T-cell (primary cell): ENCODE measurements at places on chromosomes 5 and 9.

DNA sequence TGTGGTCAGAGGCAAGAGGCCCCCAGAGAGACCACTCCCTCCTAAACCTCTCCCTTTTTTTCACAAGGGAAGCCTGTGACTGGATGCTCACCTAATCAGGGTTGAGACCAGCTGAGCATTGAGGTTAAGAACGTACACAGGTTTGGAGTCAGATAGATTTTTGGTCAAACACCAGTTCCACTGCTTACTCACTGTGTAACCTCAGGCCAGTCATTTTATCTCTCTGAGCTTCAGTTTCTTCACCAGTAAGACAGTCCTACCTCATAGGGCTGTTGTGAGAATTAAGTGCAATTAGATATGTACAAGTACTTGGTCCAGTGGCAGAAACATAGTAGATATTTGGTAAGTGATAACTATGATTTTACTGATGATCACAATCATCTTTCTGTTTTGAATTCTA, 256.8 kb downstream of the CDK5RAP2 start:
- H3K4me3 ChIP-seq: no peak overlapping the region
- no peak for DNase-seq
- no peak overlapping the region for H3K27ac ChIP-seq
- H3K27me3 ChIP-seq: no peaks in the 10 kb centered on the region

GRCh38 chr5:148740079-148740858, 85.9 kb upstream of the HTR4 start:
- no peaks in the 10 kb centered on the region for H3K36me3 ChIP-seq
- H3K27me3 ChIP-seq: no peaks in the 10 kb centered on the region
- no peaks in the 10 kb centered on the region for H3K4me1 ChIP-seq
- DNase-seq: no peak
- no peak overlapping the region for H3K27ac ChIP-seq
- no peak overlapping the region for H3K4me3 ChIP-seq

DNA sequence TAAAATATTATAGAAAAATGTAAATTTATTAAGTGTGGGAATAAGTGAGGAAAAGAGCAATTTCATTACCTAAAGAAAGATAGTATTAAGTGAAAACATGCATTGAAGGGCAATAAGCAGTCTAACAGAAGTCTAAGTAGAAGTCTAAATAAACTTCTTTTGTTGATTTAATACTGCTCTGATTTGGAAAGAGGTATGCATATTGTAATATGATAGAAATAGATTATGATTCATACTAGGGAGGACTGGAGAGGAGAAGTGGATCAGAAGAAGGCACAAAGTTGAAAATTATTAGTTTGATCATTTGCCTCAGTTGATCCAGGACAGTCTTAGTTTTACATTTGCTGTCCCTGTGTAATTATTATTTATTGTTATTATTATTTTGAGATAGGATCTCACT, 6.6 kb upstream of the ERBIN start:
- H3K4me3 ChIP-seq: no peak overlapping the region
- DNase-seq: no peak
- no peaks in the 10 kb centered on the region for H3K27me3 ChIP-seq
- no peak overlapping the region for H3K27ac ChIP-seq
- no peaks in the 10 kb centered on the region for H3K36me3 ChIP-seq

GRCh38 chr5:149300441-149300840, 28.8 kb downstream of the AFAP1L1 start:
- no peak overlapping the region for H3K4me3 ChIP-seq
- H3K27me3 ChIP-seq: no peaks in the 10 kb centered on the region
- no peak for DNase-seq
- H3K4me1 ChIP-seq: peaks cover 37% of the 10 kb centered on the region

GRCh38 chr9:119092125-119092524, 277.1 kb downstream of the BRINP1 start:
- H3K4me1 ChIP-seq: no peaks in the 10 kb centered on the region
- H3K4me3 ChIP-seq: no peak overlapping the region
- no peaks in the 10 kb centered on the region for H3K27me3 ChIP-seq
- no peak for DNase-seq

DNA sequence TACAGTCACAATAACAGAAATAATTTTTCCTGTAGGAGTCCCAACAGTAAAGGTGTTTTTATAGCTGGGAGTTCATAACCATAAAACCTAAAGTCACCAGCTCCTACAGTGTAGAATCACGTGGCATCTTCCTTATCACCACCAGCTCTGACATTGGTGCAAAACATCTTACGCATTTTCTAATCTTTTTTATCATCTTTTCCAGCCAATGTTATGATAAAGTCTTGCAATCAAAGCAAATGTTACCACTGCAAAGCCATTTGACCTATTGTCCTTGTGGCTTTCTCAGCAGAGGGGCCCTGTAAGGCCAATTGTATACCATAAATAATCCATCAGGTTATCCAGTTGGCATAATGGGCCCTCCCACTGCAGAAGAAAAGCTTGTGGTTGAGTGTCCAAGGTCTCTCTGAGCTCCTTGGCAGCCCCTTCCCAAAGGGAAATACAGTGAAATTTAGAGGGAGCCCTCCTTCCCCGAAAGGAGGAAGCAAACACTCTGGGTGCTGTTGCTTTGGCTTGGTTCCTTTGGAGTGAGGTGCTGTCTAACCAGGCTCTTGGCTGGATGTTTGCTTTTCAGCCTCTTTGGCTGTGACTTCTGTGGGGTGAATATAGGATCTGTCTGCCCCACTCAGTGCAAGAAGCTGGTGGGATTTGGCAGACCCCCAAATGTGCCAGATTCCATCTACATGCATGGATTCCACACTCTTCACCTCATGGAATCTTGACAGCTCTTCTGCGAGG, 29.3 kb upstream of the CPEB4 start:
- H3K27me3 ChIP-seq: peaks cover 5% of the 10 kb centered on the region
- no peak overlapping the region for H3K4me3 ChIP-seq
- H3K36me3 ChIP-seq: no peaks in the 10 kb centered on the region
- H3K27ac ChIP-seq: no peak overlapping the region

DNA sequence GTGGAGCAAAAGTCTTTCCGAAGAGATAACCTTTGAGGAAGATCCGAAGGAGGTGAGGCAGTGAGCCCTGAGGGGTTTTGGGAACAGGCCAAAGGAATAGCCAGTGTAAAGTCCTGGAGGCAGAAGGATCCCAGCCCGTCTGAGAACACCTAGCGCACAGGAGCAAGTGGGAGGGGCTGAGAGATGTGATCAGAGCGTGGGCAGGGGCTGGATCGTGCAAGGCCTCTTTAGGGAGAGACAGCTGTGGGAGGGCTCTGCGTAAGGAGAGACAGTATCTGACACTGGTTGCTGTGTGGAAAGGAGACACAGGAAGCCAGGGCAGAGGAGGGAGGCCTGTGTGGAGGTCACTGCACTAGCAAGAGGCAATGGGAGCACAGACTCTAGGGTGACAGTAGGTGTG, 68.2 kb downstream of the BARX1 start:
- peaks cover 11% of the 10 kb centered on the region for H3K27me3 ChIP-seq
- no peak overlapping the region for H3K4me3 ChIP-seq
- H3K4me1 ChIP-seq: no peaks in the 10 kb centered on the region

DNA sequence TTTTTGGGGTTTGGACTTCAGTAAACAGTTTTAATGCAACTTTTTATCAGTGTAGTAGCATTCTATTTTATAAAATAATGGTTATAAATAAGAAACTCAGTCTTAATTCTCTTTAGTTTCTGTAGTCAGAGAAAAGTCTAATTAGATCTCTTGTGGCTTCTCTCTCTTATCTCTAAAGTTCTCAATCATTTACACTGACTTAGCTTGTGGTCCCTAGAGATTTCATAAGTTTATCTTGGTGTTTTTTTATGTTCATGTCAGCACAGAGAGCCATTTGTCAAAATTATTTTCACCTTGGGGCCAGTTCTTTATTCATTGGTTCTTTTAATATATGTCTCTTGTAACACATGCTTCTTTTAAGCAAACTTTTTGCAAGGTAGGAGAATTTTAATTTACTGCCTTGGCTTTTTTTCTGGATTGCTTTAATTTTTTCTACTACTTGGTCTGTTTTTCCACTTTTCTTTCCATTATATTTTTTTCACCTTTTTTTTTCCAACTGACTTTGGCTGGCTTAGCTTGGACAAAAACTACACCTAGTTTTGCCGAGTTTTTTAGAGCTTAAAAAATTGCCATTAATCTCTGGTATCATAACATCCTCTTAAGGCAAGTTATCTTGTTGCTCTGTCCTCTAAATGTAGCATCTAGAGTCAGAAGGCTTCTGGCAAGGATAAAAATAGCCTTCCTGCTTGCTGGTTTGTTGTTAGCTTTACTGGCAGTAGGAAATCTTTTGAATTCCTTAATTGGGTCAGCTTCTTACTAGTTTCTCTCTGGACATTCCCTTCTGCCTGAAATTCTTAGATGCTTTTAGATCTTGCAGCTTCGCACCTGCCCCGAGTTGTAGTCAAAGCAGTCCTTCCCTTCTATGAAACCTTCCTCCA, 35.3 kb downstream of the CPEB4 start:
- H3K27ac ChIP-seq: no peak overlapping the region
- H3K36me3 ChIP-seq: no peaks in the 10 kb centered on the region
- DNase-seq: no peak
- no peak overlapping the region for H3K4me3 ChIP-seq

GRCh38 chr5:174642816-174643405, 81.5 kb upstream of the MSX2 start:
- no peak overlapping the region for H3K4me3 ChIP-seq
- H3K27ac ChIP-seq: no peak overlapping the region
- no peaks in the 10 kb centered on the region for H3K4me1 ChIP-seq
- H3K36me3 ChIP-seq: no peaks in the 10 kb centered on the region
- DNase-seq: no peak

DNA sequence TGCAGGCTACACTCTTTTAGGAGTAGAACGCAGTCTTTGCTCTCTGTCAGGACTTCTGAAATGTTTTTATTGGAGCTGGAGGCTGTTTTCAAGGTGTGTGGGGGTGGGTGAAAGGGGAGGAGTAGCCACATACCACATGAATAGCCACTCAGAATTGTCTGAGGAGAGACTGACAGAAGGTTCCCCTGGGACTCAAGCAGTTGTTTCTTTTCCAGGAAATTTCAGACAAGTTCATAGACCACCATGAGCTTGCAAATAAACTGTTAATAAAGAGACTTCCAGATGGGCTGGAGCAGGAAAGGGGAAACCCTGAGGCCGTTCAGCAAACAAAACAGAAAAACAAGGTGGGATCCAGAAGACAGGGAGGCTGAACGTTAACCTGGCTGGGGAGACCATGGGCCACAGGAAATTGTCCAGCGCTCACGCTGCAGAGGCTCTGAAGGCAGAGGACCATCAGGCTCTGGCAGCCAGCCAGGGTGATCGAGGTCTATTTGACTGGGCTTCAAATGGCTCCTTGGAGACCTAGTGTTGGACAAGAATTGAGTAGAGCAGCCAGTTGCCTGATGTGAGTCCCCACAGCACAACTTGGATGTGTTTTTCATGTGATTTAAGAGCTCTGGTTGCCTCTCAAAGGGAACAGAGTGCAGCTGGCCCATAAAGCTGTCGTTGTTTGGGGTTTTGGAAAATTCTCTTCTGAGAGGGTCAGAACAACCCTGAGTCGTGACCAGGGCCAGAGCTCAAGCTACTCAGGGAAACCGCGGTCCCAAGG, 159.2 kb upstream of the RAI14 start:
- H3K4me1 ChIP-seq: no peaks in the 10 kb centered on the region
- no peak for DNase-seq
- H3K27me3 ChIP-seq: no peaks in the 10 kb centered on the region
- H3K36me3 ChIP-seq: no peaks in the 10 kb centered on the region

DNA sequence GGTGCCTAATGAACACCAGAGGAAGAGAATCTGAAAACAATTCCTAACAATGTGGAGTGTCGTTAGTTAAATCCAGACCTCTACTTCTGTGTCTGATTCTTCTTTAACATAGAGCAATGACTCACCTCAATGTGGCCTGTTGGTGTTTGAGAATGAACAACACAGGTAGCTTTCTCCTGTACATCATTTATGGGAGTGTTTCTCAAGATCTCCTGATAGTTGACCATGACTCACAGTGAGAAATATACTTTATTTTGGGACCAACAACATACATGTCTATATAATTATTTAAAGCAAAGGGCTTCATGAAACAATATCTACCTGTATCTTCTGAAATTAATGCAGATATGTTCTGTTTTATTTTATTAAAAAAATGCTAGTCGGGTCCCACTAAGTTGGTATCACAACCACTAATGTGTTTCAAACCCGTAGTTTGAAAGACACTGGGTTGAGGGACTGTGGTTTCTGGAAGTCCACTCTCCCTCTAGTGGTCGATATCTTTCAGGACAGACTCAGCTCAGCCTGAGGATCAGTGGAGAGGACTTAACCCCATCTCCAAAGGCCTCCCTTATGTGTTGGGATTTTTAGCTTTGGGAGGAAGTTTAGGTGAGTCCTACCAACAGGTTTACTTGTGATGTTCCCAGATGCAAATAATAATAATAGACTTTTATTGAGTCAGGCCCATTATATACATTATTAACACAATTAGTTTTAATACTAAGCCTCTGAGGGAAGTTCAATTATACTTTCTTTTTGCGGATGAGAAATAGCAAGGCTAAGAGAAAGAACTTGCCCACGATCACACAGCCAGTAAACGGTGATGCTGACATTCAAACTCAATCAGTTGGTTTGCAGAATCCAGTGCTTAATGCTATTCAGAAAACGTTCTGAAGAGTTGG, 70.0 kb upstream of the KLF9 start:
- no peaks in the 10 kb centered on the region for H3K27me3 ChIP-seq
- H3K4me3 ChIP-seq: no peak overlapping the region
- H3K4me1 ChIP-seq: no peaks in the 10 kb centered on the region
- H3K27ac ChIP-seq: no peak overlapping the region

- H3K4me3 ChIP-seq: no peak overlapping the region
- DNase-seq: peak; percentile 0
- no peak overlapping the region for H3K27ac ChIP-seq
- no peaks in the 10 kb centered on the region for H3K4me1 ChIP-seq
Observed at GRCh38 chr5:62779010-62779422, 200.4 kb downstream of the LRRC70 start.

DNA sequence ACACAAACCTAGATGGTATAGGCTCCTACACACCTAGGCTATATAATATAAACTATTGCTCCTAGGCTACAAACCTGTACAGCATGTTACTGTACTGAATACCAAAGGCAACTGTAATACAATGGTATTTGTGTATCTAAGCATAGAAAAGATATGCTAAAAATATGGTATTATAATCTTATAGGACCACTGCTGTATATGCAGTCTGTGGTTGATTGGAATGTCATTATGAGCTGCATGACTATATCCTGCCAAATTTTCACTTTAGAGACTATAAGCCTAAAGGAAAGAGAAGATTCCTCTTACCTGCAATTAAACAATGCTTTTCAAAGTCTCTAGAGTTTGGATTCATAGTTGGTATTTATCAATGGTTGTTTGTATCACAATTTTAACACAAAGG, 24.7 kb upstream of the ACOT12 start:
- no peak overlapping the region for H3K27ac ChIP-seq
- DNase-seq: no peak
- no peaks in the 10 kb centered on the region for H3K27me3 ChIP-seq
- H3K4me3 ChIP-seq: no peak overlapping the region
- H3K4me1 ChIP-seq: no peaks in the 10 kb centered on the region

DNA sequence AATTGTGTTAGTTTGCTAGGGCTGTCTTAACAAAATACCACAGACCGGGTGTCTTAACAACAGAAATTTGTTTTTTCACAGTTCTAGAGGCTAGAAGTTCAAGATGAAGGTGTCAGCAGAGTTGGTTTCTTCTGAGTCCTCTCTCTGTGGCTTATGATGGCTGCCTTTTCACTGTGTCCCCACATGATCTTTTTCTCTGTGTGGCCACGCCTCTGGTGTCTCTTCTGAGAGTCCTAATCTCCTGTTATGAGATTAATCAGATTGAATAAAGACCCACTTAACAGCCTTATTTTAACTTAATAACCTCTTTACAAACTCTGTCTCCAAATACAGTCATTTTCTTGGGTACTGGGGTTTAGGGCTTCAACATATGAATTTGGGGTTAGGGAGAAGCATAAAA, 561.1 kb downstream of the NR2F1-AS1 start:
- H3K4me3 ChIP-seq: no peak overlapping the region
- DNase-seq: no peak
- no peaks in the 10 kb centered on the region for H3K4me1 ChIP-seq
- no peak overlapping the region for H3K27ac ChIP-seq
